ENCODE measurements at places on chromosomes 16 and 17.

DNA sequence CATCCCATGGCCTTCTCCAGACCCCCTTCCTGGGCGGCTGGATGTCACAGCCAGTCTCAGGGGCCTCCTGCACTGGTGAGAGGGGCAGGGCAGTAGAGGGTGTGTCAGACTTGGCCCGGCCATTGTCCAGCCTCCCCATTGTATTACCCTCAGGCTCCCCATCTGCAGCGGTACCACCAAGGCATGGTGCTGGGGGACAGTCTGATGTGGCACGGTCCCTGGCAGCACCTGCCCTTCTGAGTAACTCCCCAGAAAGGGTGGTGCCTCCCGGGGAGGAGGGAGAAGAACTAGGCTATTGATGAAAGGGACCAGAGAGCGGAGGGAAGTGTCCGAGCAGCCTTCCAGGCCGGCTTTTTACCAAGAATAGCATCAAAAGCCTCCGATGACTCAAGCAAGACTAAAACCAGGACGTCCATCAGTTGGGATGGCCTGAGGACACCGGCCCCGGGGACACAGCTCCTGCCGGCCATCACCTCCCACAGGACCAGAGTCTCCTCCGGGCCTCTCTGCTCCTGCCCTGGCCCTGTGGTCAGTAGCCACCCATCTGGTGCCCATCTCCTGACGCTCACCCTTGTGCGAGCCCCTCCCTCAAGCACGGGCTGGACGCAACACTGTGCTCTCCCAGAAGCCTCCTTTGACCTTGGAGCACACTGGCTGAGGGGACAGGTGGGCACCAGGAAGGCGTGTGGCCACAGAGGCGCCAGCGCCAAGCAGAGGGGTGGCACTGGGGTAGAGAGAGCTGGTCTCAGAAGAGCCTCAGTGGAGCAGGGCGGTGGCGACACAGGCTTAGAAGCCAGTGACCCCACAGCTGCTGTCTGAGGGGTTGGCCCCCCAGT lies 5.8 kb upstream of the CPNE7 start:
- DNase-seq = no peak

- DNase-seq = no peak
These were observed 26.8 kb downstream of the SGSM2 start for GRCh38 chr17:2363851-2364762.

DNA sequence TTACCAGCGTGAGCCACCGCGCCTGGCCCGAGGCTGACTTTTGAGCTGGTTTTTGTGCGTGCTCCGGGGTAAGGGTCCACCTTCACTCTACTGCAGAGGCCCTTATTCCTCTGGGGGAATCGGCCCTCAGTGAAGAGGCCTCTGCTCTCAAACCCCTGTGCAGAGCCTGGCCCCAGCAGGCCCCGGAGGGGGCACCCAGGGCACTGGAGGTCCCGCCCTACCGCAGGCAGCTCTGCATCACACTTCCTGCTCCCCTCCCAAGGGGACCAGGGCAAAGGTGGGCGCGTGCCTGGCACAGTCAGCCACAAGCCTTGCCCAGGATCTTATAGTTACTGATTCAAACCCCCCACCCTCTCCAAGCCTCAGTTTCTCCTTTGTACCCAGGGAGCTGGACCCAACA lies 3.6 kb upstream of the UBE2I start:
- DNase-seq = no peak

DNA sequence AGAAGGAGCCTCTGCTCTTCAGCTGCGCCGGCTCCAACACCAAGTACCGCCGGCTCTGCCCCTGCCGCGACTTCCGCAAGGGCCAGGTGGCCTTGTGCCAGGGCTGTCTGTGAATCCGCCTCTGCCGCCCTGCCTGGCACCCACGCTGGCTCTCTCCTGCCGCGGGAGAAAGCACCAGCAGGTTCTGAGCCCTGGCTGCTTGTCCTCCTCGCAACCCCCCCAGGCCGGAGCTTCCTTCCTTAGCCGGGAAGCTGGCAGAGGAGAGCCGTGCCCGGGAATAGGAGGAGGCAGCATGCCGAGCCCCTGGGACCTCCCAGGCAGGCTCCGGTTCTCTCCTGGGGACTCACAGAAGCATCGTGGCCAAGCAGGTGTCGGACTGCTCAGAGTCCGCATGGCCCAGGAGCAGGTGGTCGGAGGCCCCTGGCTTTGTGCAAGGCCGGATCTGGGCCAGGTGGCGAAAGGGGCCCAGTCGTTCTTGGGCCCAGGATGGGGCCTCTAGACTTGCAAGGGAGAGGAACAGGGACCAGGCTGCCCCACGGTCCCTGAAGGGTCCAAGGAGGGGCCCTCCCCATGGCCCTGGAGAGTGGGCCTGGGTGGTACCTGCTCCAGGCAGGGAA lies 80.6 kb downstream of the MGAT5B start:
- DNase-seq = no peak

- DNase-seq = no peak
These were observed 898 bp downstream of the CAPNS2 start for GRCh38 chr16:55567382-55567781.

All from CD4-positive, alpha-beta T cell treated with Interleukin-21 for 1 hour (primary cell).